ENCODE measurements at places on chromosomes 1 and 21.

GRCh38 chr21:34639882-34640788, 25.2 kb upstream of the RCAN1 start:
- peak; percentile 48 for DNase-seq

- no peak for DNase-seq
Observed at GRCh38 chr1:33548319-33548718, 75.9 kb downstream of the ZSCAN20 start.

- no peak for DNase-seq
Observed at GRCh38 chr1:33358795-33359503, 38.1 kb upstream of the A3GALT2 start.

DNA sequence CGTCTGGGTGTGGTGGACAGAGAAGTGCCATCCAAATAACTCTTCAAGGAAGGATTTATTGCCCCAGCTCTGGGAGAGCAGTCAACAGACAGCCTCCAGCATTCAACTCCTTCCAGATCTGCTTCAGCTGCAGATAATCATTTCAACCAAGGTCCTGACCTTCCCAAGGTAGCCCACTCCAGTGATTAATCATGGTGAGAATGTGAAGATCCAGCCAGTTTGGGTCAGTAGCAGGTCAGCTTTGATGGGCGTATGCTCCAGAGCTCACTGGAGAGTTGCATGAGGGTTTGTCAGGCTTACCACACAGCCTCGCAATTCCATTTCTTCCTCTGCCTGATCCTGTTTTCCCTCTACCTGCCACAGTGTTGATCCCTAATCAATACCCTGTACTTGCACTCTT, 214.5 kb upstream of the ZRANB2 start:
- no peak for DNase-seq

DNA sequence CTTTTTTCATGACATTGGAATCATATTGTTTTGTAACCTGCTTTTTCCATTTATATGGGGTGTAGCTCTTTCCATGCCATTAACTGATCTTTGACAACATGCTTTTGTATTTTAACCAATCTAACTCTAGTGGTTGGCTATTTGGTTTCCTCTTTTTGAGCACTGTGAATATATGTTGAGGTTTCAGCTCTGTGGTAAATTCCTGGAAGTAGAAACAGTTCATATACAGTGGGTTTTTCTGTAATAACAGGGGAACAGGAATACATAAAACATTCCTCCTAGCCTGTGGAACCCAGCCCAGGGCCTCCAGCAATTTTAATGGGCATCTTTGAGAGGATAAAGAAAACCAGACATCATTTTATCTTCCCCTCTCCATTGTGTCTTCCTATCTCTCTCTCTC, 17.4 kb downstream of the AZIN2 start:
- DNase-seq = no peak

DNA sequence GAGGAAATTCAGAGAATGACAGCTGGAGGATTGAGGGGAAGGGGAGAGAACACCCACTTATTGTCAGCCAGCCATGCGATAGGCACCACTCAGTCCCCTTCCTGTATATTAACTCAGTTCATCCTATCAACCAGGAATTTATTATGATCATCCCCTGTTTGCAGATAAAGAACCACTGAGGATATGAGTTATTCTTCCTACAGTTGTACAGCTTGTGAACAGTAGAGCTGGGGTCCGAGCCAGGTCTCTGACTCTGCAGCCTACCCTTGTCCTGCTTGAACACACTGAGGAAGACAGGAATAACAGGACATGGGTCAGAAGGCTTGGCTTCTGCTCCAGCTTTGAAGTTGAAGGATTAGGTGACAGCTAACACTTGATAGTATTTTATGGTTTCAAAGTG, 42.0 kb upstream of the SCMH1 start:
- no peak for DNase-seq

- DNase-seq = no peak
Observed at GRCh38 chr1:29505532-29506220, 269.4 kb downstream of the PTPRU start.

DNA sequence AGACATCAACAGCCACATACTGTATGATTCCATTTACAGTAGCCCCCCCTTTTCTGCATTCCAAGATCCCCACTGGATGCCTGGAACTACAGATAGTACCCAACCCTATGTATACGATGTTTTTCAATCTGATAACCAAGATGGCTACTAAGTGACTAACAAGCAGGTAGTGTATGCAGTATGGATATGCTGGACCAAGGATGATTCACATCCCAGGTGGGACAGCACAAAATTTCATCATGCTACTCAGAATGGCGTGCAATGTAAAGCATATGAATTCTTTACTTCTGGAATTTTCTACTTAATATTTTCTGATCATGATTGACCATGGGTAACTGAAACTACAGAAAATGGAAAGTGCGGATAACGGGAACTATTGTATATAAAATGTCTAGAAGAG, 30.0 kb upstream of the MRPS6 start:
- DNase-seq = no peak

DNA sequence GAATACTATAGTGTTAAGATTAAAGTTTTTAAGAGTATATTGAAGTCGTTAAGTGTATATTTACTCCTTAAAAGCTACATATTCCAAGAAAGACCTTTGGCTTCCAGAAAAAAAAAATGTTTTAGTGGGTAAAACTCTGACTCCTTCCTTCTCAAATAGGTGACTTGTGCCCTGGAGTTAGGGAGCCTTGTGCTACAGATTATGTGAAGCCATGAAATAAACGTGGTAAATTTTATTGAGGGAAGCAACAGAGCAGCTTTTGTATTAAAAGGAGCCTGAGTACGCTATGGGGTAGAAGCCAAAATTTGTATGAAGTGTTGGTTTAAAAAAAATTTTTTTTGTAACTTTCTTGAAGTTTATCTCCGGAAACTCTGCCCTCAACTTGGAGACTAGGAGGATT, 994 bp downstream of the RO60 start:
- DNase-seq = no peak

DNA sequence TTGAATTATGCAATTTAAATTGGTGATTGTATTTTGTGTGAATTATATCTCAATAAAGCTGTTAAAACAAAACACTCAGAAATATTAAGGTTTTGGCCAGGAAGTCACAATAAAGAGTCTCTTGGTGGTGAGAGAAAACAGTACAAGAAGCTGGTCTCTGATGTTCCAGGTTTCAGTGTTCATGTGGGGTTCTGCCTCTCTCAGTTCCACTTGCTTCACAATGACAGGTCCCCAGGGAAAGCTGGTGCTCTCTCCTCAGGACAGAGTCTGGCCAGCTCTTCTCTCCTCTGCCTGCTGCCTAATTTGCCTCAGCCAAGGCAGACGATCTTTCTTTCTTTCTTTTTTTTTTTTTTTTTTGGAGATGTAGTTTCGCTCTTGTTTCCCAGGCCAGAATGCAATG, 342.9 kb upstream of the PLXNA2 start:
- DNase-seq = no peak

- DNase-seq = no peak
Observed at GRCh38 chr1:52111492-52111891, 30.4 kb upstream of the ZFYVE9 start.

DNA sequence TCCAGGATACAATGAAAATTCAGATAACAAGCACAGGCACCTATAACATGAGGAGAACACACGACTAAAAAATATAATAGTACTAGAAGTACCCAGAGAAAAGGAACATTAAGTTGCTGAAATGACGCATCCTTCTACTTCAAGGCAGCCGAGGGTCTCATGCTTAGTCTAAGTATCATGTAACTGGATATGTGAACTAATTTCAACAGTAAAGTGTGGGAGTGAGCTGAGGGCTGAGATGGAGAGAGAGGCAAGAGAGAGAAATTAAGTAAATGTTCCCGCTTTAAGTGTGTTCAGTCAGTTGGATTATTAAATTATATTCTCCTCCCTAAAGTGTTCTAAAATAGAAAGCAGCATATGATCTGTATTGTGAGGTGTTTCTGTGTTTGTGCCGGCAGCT, 152.2 kb upstream of the KRTAP19-8 start:
- DNase-seq = no peak

DNA sequence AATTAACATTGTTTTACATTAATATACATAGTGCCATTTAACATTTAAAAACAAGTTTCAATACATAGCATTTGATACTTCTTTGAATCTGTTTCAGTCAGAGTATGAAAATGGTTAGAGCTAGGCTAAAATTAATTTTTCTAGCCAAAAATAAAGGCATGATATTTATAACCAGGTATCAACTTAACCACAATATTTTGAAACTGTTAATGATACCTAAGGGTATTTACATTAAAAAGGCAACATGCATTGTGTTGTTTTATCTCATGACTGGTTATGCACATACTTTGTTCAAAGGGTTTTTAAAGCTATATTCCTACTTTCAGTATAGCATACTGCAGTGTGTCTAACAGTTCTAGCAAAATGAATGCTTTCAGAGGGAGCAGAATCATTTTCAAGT, 130.0 kb downstream of the HS2ST1 start:
- no peak for DNase-seq

- no peak for DNase-seq
Observed at GRCh38 chr1:23555270-23555985, 3.9 kb downstream of the ID3 start.

- DNase-seq = no peak
Observed at GRCh38 chr1:110070671-110071242, at the start of gene ALX3. Gene ALX3 (minus strand): TSS chr1:110070672. CDS start chr1:110070612, 60 bp downstream.

GRCh38 chr1:226884966-226885820, 14.8 kb downstream of the PSEN2 start:
- peak; percentile 15 for DNase-seq

DNA sequence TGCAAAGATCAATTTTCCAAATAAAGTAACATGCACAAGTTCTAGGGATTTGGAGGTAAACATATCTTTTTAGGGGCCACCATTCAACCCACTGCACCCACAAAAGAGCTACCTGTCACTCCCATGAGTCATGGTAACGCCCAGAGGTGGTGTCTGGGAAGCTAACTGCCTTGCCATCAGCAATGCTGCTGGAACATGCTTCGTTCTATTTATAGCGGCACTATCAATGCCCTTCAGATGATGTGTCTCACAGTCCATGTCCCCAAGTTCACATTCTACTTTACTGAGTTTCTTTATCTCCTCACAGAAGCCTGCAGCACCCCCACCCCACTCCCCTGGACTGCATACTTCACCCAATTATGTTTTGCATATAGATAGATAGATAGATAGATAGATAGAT, 95.4 kb downstream of the LPAR3 start:
- DNase-seq = no peak
